ENCODE measurements at places on chromosomes 16 and 17.

GRCh38 chr17:76532072-76532651, 5.3 kb downstream of the CYGB start:
- DNase-seq = no peak

GRCh38 chr16:680625-680945, 375 bp downstream of the STUB1 start:
- no peak for DNase-seq

DNA sequence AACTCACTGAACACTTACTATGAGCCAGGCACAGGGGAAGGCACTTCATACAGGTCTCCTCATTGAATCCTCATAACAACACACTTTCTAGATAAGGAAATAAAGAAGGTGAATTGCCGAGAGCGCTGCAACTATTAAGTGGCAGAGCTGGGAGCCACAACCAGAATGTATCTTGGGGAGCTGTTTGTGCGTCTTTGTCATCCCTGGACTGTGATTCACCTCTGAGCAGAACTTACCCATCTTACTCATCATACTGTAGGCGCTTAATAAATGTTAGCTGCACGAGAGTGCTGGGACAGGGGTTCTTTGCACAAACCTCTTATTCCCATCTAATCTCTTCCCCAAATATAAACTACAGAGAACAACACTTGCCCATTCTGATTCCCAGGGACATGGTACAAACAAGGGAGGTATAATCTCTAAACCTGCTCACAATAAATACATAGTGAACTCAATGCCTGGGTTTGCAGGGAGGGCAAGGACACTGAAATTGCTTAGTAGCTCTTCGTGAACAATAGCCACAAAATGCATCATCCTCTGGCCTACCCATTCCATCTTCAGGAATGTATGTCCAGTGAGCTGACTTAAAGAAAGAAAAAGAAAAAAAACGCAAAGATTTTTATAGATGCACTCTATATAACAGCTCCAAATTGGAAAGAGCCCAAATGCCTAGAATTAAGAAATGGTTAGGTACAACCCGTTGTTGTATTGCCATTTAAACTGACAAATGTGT, 43.0 kb downstream of the MYO18A start:
- DNase-seq = no peak

DNA sequence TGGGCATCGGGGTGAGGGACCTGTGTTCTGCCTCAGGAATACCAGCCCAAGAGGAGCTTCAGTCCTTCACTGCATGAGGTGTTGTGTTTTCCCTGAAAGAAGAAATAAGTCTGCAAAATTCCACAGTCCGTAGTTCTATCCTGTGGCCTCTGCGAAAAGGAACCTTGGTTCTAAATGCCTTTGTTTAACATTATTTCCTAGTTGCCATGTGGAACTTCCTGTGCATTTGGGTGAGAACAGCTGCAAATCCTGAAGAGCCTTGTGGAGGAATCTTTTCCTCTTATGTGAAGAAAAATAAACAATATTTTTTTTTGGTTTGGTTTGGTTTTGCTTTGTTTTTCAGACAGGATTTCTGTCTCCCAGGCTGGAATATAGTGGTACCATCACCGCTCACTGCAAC, 9.8 kb downstream of the PSKH1 start:
- DNase-seq = no peak

GRCh38 chr16:83515395-83515794, 292.4 kb upstream of the HSBP1 start:
- no peak for DNase-seq

- DNase-seq = no peak
Observed at GRCh38 chr16:27591837-27592236, 41.9 kb downstream of the KATNIP start.

DNA sequence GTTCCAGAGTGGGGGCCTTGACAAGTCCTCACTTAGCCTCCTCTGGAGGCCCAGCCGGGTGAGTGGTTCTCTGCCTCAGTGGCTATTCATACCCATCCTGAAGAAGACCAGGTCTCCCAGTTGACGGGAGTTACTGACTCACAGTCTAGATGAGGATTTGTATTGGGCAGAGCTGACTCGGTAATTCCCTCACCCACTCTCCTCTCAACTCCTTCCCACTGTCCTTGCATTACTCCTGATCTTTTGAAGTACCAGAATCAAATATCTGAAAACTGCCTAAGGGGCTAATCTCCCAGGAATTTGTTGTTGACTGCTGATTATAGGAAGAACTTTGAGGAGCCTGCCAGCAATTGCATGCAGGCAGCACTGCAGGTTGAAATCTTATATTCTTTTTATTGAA, 14.2 kb downstream of the SAP30BP start:
- DNase-seq = no peak

GRCh38 chr16:8673611-8674412, 605 bp upstream of the ABAT start:
- no peak for DNase-seq

DNA sequence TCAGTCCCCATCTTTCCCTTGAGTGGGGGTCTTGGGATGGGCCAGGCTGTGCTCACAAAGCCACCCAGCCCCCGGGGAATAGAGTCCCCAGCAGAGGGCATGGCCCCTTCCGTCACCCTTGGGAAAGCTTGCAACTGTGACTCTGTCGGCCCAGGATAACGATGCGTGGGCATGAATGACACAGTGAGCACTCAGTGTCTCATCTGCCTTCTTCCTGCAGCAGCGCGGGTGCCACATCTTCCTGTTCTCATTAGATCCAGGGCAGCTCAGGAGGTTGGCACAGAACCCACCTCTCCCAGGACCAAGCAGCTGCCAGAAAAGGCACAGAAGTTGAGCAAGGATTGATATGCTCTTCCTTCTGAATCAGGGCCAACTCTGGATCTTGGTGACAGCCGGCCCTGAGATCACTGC, 84.7 kb downstream of the MRC2 start:
- DNase-seq = no peak

GRCh38 chr17:14276535-14277250, 24.2 kb upstream of the HS3ST3B1 start:
- DNase-seq = no peak

DNA sequence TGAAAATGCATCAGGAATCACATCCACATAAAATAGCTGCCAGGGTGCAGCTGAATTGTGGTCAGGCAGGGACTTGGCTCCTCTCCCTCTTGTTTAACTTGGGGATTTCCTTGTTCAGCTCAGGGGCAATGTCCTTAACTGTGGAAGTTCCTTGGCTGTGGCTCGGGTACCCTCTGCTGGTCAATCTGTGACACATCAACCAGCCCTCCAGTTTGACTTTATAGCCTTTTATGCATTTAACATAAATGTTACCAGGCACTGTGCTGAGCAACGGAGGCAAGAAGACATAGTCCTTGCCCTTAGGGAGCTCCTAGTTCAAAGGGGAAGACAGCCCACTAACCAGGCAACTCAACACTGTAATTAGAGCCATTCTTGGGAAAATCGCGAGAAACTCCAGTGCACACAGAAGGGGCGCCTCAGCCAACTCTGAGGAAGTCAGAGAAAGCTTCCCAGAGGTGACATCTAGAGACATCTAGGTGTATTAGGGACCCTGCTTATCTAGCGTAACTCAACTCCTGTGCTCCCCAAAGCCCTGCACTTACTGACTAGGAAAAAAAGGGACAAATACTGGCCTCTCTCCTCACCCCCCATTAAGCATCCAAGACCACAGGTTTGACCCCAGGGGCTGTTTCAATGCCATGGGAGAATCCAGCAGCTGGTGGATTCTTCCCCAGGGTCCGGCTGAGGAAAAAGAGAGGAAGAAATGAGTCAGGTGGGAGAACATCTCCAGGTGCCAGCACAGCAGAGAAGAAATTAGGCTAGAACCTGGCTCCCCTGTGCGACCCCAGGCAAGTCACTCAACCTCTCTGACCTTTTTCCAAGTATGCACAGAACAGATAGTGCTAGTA, 17.3 kb upstream of the EEF2K start:
- DNase-seq = peak; percentile 55

GRCh38 chr16:9476744-9477143, 385.3 kb downstream of the HAPSTR1 start:
- no peak for DNase-seq

DNA sequence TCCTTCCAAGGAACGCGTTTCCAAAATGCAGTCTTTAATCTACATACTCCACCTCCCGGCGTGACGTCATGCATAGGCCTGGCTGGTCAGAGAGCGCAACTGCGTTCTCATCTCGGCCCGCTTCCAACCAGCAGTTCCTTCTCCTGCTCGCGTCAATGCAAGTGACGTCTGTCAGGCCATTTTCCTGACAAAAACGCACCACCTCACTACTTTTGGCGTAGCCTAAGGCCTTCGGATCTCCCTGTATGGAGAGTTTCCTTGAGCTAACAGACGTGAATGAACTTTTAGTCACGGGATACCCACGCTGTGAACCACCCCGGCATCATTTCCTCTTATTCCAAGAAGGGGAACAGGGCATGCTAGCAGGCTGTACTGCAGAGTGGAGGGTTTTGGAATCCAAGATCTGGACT, 25.0 kb downstream of the TEX14 start:
- DNase-seq = peak; percentile 22

DNA sequence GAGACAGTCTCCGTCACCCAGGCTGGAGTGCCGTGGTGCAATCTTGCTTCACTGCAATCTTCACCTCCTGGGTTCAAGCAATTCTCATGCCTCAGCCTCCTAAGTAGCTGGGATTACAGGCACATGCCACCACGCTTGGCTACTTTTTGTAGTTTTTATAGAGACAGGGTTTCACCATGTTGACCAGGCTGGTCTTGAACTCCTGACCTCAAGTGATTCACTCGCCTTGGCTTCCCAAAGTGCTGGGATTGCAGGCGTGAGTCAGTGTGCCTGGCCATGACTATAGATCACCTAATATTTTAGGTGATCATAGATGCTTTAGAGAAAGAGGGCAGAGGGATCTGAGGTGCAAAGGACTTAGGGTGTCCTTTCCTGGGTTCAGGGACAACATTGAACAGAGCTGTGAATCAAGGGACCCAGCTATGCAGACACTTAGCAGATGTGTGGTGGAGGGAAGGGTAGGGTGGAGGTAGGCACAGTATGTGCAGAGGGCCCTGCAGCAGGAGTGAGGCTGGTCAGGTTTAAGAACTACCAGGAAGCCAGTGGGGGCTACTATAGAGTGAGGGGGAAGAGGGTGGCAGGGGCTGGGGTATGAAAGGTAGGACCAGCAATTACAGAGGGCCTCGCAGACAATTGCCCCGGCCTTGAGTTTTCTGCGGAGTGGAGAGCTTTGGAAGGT, 116.5 kb downstream of the CMIP start:
- no peak for DNase-seq

GRCh38 chr16:72788269-72788809, 259.6 kb downstream of the ZFHX3 start:
- DNase-seq = no peak

DNA sequence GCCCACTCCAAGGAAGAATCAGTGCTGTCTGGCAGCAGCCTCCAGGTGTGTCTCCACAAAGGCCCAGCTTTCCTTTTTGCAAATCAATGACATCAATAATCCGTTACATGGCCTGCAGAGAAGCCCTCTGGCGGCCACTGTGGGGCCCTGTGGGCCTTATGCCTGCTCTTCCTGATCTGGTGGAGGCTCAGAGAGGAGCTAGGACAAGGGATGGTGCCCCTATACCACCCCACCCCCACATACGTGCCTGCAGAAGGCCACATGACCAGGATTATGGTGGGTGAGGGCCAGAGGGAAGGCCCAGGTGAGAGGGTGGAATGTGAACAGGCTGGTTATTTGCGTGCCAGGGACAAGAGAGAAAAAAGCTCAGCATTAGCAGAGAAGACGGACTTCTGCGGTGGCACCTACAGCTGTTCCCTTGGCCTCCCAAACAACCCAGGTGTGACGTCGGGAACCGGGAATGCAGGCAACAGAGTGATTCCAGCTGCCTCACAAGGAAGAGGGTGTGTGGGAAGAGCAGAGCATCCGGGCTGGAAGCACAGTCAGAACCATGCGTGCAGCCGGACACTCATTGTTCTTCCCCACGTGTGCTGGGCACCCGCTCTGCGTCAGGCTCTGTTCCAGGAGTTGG, 22.5 kb downstream of the EIF4A3 start:
- no peak for DNase-seq

DNA sequence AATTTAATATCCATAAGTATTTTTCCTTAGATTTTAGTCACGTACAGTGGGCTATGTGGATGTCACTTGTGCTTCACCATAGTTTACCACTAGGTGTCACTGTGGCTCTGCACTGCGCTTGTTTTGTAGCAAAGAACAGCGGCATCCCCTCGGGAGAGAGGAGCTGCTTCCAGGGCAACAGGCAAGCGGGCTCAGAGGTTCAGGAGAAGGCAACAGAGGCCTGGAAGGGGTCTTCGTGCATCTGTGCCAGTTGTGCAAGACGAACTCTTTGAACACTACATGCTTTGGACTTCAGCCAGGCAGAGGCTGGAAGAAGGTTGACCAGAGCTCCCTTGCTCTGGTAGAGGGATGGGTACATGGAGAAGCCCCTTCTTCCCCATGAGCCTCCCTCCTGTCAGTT, 20.6 kb downstream of the CYB561 start:
- DNase-seq = peak; percentile 66

DNA sequence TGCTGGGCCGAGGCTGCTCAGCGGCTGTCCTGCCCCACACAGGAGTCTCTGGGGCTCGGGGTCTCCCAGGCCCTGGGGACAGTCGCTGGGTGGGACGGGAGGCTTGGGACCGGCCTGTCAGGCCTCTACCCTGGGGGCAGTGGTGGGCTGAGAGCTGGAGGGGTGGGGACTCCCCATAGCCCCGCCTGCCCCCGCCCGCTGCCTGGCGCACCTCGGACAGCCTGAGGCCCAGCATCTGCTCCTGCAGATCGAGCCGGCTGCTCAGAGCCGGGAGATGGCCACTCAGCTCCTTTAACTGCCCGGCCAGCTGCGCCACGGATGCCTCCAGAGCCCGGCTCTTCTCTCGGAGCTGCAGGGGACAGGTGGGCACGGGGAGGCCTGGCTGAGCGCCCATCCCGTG, 6.7 kb downstream of the PERCC1 start:
- DNase-seq = no peak

- DNase-seq = no peak
Observed at GRCh38 chr16:90057738-90058173, 19.4 kb downstream of the PRDM7 start.

DNA sequence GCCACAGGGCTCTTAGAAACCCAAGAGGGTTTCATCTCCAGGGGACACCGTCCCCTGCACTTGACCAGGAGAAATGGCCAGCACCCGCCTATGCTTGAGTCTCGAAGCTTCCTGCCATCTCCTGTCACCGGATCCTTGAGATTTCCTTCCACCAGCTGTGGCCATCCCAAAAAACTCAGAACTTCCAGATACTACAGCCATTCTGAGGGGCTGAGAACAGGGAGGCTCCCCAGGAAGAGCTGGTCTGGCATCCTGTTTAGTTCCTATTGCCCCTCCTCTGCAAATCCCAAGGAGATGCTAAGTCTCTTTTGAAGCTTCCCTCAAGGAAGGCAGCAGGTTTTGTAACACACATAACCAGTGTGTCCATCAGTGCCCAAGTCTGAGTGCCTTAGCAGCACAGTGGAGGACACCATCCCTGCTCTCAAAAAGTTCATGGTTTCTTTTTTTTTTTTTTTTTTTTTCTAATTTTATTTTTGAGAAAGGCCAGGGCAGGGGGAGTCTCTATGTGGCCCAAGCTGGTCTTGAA, 2.0 kb downstream of the UBALD2 start:
- DNase-seq = no peak

All from activated CD4-positive, alpha-beta T cell treated with anti-CD3 and anti-CD28 coated beads, Interleukin-2, amount 50 U/mL, for 1 hour (primary cell).